ENCODE measurements at places on chromosomes 5 and 9.

DNA sequence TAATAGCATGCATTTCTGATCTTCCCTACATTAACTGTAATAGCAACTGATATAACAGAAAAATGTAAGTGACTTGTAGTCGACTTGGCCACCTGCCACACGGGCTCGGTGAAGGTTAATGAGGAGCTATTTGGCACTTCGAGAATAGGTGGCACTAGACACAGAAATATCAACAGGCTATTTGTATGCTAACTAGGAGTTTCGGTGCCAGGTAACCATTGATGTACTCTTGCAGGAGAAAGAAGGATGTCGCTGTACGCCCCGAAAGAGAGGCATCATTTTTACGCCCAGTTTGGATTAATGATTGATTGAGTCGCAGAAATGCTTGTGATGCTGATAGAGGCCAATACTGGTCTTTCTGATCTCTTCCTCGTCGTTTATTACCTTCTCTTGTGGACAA, 516 bp upstream of the DMRT2 start:
- no peak for DNase-seq

DNA sequence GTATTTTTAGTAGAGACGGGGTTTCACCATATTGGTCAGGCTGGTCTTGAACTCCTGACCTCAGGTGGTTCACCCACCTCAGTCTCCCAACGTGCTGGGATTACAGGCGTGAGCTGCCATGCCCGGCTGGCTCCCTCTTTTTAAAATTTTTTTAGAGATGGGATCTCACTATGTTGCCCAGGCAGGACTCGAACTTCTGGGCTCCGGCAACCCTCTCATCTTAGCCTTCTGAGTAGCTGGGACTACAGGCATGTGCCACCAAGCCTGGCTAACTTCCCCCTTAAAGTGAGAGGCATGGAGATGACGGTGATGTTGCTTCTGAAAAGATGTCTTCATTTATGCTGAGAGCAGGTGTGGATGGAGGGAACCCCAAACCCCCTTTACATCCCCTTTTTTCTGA, 43.7 kb upstream of the PWWP2A start:
- no peak for DNase-seq

- no peak for DNase-seq
These were observed 32.7 kb upstream of the FCN2 start for GRCh38 chr9:134847752-134848432.

GRCh38 chr5:120140501-120140900, 323.6 kb upstream of the PRR16 start:
- DNase-seq: no peak

DNA sequence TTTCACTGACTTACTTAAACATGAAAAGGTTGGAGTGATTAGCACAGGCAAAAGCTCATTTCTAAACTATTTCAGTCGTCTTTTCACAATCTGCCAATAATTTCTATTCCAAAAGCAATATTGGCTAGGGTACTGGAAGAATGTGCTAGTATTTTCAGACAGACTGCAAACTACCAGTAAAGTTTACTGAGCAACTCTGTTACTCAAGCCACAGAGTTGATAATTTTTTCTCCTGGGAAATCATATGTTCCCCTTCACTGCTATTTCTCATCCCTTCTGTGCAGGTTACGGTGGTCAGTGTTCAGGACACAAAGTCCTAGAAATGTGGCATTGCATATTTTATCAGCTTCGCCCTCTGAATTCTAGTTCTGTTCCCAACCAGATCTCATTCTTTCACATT, 343.3 kb upstream of the TNC start:
- DNase-seq: no peak

- no peak for DNase-seq
These were observed 75.9 kb upstream of the PRR16 start for GRCh38 chr5:120388016-120388781.

- no peak for DNase-seq
These were observed 822.5 kb downstream of the PTPRD start for GRCh38 chr9:9790216-9790872.

Measured in HuH-7.5 (cell line).